ENCODE measurements at places on chromosomes 6 and 20.
A peak's percentile ranks its signal among the peaks of the same experiment; 100 is the strongest.

- no peak for DNase-seq
These were observed 126.8 kb upstream of the THBS2 start for GRCh38 chr6:169380493-169380892.

DNA sequence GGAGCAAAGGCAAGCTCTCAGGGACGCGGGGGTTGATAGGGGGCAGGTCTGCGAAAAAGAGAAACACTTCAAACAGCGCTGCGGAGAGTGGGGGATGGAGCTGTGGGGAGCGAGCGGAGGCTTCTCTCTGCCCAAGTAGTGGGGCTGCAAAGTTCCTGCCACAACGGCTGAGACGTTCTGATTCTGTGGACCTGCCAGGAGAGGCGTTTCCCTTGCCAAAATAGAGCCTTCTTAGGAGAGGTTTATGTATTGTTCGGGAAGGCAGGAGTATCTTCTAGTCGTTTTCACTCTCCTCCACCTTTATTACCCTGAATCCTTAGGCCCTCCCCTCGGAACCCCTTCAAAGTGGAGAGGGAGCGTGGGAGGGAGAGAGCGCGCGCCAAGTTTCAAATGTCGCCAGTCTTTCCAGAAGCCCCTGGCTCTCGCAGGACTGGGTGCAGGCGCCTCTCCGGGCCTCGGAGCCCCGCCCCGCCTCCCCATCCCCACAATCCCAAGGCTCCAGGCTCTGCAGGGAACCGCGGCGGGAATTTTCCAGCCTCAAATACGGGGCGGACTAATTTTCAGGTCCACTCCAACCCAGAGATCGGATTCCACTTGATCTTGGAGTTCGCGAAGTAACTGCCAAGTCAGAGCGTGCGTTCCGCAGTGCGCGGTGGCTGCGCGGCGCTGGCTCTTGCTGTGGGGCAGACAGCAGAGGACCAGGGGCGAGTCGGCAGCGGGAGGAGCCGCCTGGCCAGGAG is 10.0 kb upstream of the POU3F2 start:
- no peak for DNase-seq

DNA sequence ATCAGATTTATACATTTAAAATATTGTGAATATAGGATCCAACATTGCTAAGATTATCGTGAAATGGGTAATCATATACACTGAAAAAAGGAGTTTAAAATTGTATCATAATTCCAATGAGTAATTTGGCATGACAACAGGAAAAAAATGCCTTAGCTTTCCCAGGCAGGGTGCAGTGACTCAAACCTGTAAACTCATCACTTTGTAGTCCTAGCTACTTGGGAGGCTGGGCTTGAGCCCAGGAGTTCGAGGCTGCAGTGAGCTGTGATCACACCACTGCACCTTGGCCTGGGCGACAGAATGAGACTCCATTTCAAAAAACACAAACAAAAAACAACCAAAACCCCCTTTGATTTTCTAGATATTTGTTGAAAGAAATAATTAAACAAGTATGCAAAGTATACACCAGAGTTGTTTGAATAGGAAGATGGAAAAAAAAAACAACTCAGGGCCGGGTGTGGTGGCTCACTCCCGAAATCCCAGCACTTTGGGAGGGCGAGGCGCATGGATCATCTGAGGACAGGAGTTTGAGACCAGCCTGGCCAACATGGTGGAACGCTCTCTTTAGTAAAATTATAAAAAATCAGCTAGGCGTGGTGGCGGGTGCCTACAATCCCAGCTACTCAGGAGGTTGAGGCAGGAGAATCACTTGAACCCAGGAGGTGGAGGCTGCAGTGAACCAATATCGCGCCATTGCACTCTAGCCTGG is 98.7 kb downstream of the TRERF1 start:
- no peak for DNase-seq

DNA sequence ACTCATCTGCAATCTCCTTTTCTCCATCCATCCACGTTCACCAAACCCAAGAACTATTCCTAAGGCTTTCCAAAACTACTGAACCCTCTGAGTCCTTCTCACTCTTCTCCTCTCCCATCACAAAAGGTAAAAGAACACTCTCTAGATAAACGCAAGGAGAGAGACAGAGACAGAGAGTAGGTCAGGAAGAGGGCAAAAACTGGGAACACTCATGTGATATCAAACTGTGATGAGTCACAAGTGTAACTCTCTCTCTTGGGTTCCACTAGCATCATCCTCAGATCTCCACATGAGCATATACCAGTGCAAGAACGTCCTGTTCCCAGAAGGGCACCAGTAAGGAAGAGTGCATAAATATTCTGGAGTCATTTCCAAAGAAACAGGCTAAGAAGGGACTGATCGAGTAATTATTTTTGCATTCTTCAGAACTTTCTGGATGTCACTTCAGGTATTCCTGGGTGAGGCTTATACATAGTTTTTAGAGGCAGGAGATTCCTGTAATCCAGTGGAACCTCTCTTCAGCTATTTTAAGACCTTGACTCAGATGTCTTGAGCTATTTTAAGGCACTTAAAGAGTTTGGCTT is 47.3 kb upstream of the STXBP5 start:
- no peak for DNase-seq

DNA sequence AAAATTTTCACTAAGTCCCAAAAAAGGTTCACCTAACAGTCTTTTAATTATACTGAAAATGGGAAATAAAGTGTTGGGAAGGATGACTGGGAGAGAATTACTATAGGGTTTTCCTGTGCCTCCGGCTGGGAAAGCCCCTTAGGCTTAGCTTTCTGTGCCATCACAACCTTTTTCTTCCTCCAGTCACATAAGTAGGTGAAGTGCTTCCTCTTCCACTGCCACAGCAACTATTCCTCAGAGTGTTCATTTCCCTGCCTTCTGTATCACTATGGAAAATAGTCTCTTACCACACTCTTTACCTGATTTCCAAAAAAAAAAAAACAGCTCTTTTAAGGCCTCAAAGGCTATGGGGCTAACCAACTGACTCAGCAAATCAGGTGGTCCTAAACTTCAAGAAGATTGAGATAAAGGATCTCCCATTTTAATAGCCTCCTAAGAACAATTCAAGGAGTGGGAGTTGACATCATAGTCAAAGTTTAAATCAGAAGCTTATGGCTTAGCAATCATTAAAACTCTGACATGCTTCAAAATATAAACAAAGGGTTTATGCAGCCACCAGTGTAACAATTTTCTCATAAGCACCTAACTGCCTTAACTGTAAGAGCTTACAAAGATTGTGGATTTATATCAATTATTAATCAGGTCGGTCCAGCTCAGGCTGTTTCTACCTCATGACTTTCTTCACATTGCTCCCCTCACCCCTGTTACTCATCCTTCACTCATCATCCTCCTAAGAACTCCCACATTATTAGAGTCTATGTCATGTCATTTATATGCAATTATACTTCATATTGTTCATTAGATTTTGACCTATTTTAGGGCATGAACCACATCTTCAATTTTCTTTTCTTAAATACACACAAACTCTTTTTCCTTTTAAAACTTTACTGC is 95.3 kb downstream of the RNGTT start:
- no peak for DNase-seq

- peak; percentile 64 for DNase-seq
These were observed 124.4 kb downstream of the TCP11 start for GRCh38 chr6:35016502-35017321.

GRCh38 chr20:38764567-38765318 is 16.5 kb downstream of the ACTR5 start:
- DNase-seq = peak; percentile 80

DNA sequence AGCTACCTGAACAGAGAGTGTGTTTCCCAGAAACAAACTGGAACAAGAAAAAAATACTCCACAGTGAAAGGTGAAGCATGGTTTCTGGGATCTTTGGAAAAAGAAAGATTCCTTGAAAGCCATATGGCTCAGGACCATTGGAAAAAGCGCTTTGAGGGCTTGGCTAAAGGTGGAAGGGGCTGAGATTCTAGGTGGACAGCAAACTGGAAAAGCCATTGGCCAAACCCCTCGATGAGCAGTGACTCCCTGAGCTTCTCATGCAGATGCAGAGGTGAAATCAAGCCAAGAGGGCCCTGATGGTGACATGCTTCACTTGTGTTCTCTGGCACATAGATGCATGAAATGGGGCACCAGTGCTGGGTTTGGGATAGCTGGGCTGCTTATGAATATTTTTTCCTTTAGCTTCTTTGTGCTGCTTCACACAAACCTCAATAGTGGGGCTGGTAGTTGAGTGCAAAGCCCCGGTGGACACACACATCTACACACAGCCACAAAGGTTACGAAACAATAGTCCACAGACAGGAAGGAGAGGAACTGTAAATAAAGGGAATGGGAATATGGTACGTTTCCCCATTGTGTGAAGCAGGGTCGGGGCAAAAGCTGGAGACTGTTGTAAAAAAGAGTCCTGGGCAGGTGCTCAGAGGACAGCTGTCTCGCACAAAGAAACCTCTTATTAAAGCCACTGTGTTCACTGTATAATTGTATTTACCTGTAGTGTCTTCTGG is 117.8 kb downstream of the FOXA2 start:
- DNase-seq = no peak

DNA sequence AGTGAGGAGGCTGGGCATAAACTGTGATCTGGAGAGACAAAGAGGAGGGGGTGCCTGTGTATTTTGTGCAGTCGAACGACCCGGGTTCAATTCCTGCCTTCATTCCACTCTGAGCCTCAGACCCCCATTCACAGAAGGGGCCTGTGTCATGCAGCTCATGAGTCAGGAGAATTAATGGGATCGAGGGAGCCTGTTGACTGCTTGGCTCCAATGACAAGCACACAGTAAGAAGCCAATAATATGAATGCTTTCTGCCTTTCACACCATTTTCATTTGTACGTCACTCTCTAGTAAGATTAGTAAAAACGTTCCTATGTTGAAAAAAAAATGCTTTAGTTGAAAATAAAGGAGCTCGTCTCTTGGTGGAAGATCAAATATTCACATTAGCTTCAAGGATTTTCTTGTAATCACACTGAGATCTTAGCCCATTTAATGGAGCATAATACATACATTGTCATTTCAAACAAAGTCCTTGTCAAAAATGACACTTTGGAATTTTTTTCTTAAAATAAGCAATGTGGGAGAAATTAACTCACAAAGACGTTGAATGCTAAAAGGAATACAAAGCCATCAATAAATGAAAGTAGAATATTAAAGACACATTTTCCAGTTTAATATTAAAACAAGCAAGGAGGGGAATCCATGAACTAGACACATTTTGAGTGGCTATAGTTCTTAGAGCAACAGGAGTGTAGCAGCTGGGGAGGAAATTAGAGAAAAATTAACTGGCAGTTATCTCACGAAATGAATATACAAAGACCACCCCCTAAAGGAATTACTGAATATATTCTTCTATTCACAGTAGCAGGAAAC is 246.7 kb upstream of the AFDN start:
- no peak for DNase-seq

DNA sequence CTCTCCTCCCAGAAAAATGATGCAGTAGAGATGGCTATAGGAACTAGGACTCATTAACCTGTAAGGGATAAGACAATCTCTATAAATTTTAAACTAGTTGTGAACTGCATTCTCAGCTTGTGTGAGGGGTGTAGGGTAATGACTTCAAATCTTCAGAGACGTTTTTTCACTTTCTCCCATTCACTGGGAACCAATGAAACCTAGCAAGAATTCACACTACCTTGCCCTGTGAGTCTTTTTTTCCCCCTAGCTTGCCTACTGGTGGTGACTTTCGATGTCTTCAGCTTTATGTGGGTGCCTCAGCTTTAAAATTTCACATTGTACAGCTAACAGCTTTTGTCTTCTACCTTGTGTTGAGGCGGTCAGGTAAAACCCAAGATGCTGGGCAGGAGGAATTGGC is 192.0 kb downstream of the MEI4 start:
- DNase-seq = no peak

DNA sequence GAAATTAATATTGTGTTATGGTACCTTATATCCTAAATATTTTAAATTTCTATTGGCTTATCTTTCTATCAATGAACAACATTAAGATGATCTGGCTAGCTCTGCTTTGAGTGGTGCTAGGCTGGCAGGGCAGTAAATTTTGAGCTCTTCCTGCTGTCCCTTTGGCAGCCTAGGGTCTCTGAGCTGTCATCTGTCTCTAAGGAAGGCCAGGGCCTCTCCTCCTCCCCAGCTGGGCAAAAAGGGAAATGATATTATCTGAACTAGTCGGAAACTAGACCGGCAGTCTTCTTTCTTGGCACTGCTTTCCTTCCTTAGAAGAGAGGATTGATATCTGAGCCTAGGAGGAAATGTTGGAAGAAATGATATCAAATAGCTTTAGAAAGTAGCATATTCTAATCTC is 176.7 kb upstream of the BTBD3 start:
- no peak for DNase-seq

DNA sequence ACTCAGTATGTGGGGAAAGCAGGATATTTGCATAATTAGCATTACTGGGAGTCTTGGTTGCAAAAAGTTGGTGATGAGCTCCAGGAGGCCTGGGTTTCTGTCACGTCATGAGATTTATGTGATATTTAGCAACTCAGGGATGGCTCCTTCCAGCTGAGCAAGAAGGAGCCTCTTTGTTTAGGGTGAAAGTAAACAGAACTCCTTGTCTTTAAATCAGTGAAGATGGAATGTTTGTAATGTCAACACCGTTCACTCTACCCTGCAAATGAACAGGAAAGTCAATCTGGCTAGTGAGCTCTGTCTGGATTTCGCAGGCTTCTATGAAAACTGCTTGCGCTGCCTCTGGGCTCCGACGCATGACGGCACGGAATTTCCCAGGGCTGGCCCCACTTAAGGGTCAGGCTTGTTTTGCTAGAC is 86.9 kb downstream of the PXDC1 start:
- no peak for DNase-seq

DNA sequence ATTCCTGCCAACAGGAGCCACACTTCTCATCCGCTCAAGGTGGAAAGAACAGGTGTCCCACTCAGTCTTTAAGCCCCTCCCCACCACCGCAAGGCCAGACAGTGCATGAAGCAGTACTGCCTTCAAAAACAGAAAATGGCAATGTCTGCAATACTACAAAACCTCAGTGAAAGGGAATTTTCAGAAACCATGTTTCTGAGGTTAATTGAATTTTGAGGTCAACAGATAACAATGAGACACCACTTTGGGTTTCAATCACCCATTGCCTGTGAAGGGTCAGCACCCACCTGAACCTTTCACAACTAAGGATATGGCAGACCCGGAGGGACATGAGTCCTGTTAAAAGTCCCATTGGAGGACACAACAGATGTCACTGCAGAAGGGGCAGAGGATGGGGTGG is 13.0 kb downstream of the ZC3H12D start:
- DNase-seq = no peak

DNA sequence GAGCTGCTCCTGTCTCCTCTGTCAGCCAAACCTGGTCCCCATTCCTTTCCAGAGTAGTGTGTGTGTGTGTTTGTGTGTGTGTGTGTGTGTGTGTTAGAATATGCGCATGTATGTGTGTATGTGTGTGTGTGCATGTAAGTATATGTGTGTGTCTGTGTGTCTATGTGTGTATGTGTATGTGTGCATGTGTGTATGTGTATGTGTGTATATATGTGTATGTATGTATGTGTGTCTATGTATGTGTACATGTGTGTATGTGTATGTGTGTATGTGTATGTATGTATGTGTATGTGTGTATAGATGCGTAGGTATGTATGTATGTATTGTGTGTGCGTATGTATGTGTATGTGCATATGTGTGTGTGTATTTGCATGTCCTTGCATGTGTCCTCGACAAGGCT is 79.5 kb downstream of the AGPAT4 start:
- DNase-seq = no peak

- no peak for DNase-seq
These were observed 537.4 kb upstream of the BTBD3 start for GRCh38 chr20:11380283-11380682.

GRCh38 chr6:15025446-15025845 is 220.4 kb upstream of the JARID2 start:
- no peak for DNase-seq

- no peak for DNase-seq
These were observed 7.8 kb downstream of the OLIG3 start for GRCh38 chr6:137486416-137486815.
